ENCODE measurements at places on chromosomes 16 and 17.

GRCh38 chr17:16447676-16448075 lies 32.3 kb downstream of the TRPV2 start:
- no peak for DNase-seq

DNA sequence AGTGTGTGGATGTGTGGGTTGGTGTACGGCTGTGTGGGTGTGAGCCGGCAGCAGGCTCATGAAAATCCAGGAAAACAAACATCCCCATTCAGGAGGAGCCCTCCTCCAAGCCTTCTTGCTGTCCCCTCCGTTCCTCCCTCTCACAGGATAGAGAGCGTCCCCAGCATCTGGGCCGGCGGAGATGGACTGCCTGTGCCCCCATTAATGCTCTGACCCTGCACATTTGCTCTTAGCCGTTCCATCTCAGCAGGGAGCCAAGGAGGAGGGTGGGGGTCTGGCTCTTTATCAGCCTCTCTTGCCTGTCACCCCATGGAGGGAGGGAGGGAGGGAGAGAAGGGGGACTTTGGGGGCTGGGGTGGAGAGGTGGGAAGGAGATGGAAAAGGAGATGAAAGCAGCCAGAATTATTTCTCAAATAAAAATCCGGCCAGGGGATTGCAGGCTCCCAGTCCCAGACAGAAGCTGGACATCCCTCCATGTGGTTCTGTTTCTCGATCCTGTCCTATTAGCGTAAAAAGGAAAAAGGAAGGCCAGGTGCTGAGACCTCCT lies 240.0 kb upstream of the ZFHX3 start:
- no peak for DNase-seq

DNA sequence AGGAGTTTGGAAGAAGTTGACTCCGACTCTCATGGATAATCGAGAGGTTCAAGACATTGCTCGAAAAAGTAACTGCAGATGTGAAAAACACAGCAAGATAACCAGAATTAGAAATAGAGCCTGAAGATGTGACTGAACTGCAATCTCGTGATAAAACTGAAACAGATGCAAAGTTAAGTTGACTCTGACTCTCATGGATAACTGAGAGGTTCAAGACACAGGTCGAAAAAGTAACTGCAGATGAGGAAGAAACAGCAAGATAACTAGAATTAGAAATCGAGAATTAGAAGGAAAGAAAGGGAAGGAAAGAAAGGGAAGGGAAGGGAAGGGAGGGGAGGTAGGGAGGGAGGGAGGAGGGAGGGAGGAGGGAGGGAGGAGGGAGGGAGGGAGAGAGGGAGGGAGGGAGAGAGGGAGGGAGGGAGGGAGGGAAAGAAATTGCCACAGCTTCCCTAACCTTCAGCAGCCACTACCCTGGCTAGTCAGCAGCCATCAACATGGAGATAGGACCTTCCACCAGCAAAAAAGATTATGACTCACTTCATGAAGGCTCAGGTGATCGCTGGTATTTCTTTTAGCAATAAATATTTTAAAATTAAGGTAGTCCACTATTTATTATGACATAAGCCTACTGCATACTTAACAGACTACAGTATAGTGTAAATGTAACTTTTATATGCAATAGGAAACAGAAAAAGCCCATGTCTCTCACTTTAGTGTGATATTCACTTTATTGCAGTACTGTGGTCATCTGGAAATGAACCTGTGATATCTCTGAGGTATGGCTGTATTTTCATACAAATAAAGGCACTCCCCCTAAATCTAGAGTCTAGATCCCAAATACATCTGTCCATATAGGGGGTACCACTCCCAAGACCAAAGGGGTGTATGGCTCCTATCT lies 68.3 kb downstream of the KANSL1 start:
- no peak for DNase-seq

- DNase-seq, result no peak
Measured at GRCh38 chr17:601244-601925, 113.3 kb downstream of the VPS53 start.

DNA sequence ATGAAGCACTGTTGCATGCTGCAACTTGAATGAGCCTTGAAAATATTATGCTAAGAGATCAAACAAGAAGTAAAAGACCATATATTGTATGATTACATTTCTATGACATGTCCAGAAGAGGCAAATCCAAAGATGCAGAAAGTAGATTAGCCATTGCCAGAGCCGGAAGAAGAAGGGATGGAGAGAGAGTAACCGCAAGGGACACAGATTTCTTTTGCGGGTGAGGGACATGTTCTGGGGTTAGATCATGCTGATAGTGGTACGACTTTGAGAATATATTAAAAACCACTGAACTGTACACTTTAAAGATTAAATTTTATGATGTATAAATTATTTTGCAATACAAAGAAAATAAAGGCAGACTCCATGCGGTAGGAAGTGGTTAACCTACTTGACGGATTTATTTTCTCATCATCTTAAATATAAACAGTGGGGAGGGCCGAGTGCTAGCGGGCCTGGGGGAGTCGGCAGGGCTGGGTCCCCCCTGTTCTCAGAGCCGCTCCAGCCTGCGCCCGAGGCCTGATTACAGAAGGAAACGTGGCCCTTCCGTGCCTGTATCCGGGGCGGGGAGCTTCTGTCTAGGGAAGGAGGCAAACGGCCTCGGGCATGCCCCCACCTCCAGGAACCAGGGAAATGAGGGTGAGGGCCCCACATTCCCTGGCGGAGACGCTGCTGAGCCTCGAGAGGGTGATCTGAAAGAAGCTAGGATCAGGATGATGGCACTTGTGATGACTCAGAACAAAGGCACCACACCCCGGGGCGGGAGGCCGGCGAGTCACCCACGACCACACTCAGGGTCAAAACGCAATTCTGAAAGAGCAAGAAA lies 48.0 kb downstream of the SHCBP1 start:
- no peak for DNase-seq

- no peak for DNase-seq
Measured at GRCh38 chr16:626787-627453, 3.9 kb upstream of the WFIKKN1 start.
